Mesendoderm (in vitro differentiated cells): ENCODE measurements at places on chromosomes 7 and 10.

- DNase-seq: peak; percentile 66
Observed at GRCh38 chr7:116802746-116803152, 59.6 kb upstream of the CAPZA2 start.

- no peak for DNase-seq
Observed at GRCh38 chr10:69845574-69846292, 44.0 kb downstream of the COL13A1 start.

GRCh38 chr7:29360633-29361625 lies 166.4 kb downstream of the CHN2 start:
- DNase-seq: no peak

- no peak for DNase-seq
Observed at GRCh38 chr10:55653531-55653930, 707.5 kb downstream of the ZWINT start.

GRCh38 chr7:70069977-70070376 lies 471.7 kb downstream of the AUTS2 start:
- no peak for DNase-seq

DNA sequence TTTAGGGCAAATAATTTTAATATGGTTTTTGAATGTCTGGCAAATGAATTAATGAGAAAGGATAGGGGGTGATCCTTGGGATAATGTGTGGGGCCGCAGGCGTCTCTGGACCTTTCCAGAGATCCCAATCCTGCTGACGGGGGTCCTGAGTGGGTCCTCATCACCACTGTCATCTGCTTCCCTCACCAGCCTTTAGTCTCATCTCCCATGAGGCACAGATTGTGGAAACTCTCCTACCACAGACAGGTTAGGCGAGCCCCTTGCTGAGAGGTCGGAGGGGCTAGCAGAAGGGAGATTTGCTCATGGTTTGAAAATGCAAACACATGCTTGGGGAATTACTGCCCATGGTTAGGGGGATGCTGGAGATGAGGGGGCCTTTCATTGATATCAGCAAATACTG lies 484.6 kb downstream of the RPS24 start:
- no peak for DNase-seq

GRCh38 chr7:124071843-124072242 lies 39.0 kb upstream of the TMEM229A start:
- no peak for DNase-seq

DNA sequence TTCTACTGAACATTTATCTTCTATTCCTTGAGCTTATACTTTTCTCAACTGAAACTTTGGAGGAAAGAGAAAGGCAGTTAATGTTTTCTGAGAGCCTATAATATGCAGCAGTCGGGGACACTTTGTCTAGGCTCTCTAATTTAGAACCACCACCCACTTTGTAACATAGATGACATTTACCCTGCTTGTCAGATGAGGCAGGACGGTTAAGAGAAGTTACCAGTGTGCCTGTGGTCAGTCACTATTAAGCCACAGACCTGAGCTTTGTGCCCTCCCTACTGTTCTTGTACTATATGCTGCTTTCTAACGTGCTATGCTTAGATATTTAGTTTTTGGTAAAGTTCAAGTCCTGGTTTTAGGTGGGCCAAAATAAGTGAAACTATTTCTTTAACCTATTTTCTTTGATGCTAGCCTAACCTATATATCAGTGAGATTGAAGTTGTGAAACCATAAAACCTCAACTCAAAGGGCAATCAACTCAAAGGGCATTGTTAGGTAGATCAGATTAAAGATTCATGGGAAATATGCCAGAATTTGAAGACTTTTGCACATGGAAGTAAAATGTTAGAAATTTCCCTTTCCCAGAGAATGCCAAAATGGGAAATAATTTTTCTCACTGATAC lies 156.5 kb upstream of the AGR3 start:
- no peak for DNase-seq

- DNase-seq: no peak
Observed at GRCh38 chr10:129831150-129831549, 132.9 kb downstream of the EBF3 start.
